Fibroblast of the conjunctiva (primary cell): ENCODE measurements at places on chromosomes 2 and 18.

DNA sequence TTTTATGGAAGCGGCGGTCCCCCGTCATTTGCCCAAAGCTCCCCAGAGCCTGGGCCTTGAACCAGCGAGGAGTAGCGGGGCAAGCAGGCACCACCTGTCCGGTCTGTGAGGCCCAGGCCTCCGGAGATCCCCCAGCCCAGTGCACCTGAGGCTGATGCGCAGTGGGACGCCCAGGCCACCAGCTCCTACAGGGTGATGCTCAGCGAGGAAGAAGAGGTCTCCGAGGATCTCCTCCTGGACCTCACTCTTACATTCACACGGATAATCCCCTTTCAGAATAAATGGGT is 220.2 kb downstream of the NDUFA10 start:
- no peak for DNase-seq

DNA sequence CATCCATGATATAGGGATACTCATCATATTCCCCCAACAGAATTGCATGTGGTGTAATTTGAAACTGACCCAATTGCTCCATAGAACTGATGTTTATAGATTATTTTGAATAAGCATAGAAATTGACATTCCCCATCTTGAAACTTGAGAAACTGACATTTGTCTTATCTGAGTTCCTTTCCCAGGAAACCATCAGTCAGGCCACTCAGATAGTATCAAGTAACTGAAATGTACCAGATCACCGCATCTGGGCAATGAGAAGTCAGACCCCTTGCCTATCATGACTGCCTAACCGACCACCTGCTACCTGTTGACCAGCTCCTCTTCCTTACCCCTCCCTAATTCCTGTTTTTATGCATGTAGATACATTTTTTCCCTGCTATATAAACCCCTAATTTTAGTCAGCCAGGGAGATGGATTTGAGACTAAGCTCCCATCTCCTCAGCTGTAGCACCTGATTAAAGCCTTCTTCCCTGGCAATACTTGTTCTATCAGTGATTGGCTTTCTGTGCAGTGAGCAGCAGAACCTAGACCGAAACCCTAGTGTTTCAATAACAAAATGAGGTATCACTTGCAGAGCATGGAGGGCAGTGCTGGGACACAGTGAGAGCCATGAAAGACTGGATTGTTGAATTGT is 274.5 kb downstream of the LPIN1 start:
- no peak for DNase-seq

DNA sequence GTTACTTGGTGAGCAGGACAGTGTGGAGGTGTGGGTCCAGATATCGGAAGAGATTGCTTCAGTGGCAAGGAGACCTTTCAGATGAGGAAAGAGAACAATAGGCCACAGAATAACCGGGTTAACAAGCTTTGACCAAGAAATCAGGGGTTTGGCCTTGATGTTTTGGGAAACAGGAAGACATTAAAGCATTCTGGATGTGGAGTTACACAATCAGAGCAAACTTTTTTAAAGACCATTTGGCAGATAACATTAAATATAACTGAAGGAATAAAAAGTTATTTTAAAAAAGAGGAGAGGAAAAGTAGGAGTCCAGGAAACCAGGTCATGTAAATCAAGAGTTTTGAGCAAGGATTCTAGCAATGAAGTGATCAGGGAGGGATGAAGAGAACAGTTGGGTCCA is 35.7 kb downstream of the TNFRSF11A start:
- no peak for DNase-seq

GRCh38 chr2:100577777-100578176 is 15.0 kb downstream of the PDCL3 start:
- DNase-seq, result no peak

GRCh38 chr2:96157649-96158553 is 12.7 kb upstream of the DUSP2 start:
- no peak for DNase-seq

- no peak for DNase-seq
Observed at GRCh38 chr2:17621781-17622180, 81.3 kb downstream of the VSNL1 start.

GRCh38 chr18:47756364-47757016 is 174.0 kb downstream of the SMAD2 start:
- DNase-seq, result peak; percentile 29

DNA sequence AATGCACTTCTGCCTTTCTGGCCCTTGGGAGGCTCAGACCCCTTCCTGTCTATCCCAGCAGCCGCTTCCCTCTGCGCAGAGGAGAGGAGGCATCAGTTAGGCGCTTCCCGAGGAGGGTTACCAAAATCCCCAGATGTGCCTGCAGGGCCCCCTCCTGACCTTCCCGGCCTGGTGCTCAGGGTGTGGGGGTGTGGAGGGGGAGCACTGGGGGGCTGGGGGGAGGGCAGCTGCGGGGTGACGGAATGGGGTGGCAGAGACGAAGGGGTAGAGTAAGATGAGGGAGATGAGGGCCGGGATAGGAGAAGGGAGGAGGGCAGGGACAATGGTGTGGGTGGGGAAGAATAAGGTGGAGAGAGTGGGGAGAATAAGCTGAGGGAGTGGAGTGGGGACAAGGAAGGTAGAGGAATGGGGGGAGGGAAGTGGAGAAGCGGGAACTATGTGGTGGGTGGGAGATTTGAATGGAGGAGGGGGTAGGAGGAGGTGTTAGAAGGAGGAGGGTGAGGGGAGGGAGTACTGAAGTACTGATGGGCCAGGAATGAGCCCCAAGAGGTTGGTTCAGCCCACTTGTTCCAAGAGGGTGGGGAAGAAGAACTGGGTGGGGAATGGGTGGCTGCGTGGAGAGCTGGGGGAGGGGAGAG is 6.5 kb upstream of the ZAP70 start:
- DNase-seq, result no peak

DNA sequence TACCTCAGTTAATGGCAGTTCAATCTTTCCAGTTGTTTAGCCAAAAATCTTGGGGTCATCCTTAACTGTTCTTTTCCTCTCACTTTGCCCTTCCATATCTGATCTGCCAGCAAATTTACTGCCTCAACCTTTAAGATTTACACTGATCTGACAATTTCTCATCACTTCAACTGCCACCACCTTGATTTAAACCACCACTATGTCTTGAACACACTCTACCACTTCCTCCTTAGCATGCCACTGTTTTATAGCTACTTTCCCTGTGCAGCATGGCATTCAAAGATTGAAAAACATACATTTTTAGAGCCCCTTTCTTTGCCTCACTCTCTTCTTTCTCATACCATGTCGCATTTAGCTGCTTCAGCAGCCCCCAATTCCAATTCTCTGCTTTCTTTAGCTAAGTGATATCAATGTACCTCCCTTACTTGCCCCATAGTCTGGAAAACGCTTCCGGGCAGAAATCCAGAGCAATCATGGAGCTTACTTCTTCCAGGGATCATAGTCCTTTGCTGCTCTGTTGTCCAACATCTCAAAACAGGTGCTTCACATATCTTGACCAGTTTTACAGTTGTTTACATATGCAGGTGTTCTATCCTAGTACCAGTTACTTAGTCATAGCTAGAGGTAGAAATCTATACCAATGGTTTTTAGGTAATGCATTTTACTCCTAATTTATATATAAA is 10.9 kb downstream of the PGAP1 start:
- no peak for DNase-seq

GRCh38 chr18:59500765-59501164 is 141.7 kb upstream of the LMAN1 start:
- DNase-seq, result no peak

DNA sequence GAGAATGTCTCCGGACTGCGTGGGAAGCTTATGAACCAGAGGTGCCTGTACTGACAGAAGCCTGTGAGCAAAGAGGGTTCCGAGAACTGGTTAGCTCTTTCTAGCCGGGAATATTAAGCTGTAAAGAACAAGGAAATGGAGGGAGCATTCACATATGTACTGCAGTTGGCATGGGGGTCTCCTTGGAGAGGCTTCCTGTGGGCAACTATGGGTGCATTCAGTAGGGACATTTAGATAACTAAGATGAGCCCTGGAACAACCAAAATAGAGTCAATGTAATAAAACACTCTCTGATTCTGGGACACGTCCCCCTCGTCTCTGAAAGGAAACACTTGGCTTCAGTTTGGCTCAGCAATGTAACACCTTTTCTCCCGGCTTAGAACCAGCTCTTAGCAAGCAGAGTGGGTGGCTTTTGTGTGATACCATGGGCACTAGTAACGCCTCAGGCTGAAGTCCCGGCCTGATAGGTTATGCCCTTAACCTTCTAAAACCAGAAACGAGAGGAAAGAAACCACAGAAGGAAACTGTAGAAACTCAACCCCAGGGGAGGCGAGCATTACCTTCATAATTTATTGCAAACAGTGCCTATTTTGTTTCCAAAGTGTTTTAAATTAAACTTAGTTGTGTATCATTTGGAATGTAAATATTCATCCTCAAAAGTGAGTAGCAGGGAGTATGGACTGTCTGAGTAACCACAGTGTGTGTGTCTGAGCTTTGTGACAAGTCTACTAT is 48.8 kb upstream of the LPIN2 start:
- DNase-seq, result no peak

DNA sequence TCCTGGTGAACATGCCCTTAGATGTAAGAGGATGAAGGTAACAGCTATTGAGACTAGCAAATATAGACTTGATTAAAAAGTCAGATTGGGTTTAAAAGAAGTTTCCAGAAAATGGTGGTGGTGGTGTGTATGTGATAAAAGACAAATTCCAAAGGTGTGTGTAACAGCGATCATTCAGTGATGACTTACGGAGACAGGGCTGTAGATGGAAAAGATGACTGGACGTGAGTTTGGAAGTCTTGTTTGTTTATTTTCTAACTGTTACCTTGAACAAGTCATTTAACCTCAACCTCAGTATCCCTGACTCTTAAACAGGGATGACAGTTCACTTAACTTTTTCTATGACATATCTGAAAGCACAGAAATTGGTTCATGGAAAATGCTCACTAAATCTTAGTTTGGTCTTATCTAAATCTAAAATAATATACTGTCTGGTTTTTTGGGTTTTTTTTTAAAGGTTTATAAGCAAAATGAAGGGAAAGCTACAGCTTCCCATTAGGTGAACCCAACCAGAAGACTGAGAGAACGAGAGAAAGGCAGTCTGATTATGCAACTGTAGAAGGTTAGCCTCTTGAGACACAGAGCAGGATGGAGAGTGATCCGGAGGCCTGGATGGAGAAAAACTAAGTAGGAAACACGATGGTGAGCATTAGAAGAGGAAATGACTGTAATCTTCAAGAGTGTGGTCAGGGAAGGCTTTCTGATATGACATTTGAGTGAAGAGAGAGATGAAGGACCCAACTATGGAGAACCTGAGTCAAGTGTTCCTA is 71.9 kb downstream of the TCF4 start:
- no peak for DNase-seq

- DNase-seq, result no peak
Observed at GRCh38 chr2:119462574-119462973, 30.9 kb downstream of the TMEM37 start.

GRCh38 chr2:152468899-152469692 is 134.1 kb downstream of the FMNL2 start:
- DNase-seq, result no peak

DNA sequence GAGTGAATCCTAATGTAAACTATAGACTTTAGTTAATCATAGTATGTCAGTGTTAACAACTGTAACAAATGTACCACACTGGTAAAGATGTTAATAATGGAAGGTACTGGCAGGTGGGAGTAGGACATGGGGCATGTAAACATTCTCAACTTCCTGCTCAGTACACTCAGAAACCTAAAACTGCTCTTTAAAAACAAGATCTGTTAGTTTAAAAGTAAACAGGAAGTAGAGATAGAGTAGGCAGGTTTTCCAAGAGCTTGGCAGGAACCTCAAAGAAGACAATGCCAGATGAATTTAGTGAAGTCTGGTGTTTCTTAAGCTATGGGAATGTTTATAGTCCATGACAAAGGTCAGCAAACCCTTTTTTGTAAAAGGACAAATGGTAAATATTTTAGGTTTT is 46.6 kb downstream of the CCDC138 start:
- DNase-seq, result no peak

DNA sequence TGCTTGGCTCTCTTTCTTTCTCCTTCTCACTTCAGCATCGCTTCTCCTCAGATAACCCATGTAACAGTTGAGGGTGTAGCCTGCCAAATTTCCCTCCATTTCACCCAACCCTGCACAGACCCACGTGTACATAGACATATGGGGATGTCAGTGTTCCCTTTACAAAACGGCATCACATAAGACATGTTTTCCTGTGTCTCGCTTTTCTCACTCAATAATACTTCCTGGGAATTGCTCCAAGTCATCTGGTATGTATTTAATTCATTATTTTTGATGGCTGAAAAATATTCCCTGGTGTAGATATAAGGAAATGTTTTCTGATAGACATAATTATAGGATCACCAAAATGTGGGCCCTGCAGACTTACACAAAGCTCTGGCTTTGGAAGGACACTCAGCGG is 176.8 kb downstream of the LOXHD1 start:
- no peak for DNase-seq

GRCh38 chr18:61093965-61094364 is 239.3 kb upstream of the CDH20 start:
- DNase-seq, result no peak

GRCh38 chr2:168798888-168799410 is 3.5 kb upstream of the NOSTRIN start:
- no peak for DNase-seq

- DNase-seq, result no peak
Observed at GRCh38 chr2:201808027-201808426, 1.7 kb downstream of the CDK15 start.

GRCh38 chr2:172052000-172052983 is 33.0 kb upstream of the DLX1 start:
- DNase-seq, result peak; percentile 14

- no peak for DNase-seq
Observed at GRCh38 chr2:144441711-144442141, 78.2 kb downstream of the ZEB2 start.

DNA sequence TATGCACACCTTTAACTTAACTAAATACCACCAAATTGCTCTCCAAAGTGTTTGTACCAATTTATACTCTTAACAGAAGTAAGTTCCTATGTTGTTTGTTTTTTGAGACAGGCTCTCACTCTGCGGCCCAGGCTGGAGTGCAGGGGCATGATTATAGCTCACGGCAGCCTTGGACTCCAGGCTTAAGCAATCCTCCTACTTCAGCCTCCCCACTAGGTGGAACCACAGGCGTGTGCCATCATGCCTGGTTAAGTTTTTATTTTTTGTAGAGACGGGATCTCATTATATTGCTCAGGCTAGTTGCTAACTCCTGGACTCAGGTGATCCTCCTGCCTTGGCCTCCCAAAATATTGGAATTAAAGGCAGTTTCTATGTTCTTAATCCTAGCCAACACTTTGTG is 13.1 kb upstream of the NAB1 start:
- no peak for DNase-seq

DNA sequence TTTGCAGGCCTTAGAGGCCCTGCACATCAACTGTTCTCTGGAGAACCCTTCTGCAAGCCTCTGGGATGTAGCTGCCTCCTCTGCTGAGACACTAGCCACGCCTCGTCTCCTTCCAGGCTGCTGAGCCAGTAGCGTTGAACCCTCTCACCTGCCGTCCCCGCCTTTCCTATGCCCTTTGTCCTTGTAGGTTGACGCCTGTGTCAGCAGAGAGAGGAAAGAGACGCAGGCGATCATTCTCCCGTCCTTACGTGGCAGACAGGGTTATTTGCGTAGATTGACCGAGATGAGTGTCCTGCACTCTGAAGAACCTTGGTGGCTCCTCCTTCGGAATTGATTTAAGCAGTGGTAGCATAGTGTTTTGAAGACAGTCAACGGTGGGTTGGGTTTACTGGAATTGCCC is 27.8 kb downstream of the ID2 start:
- DNase-seq, result no peak
